Activated T-cell treated with anti-CD3 and anti-CD28 coated beads, Interleukin-2, amount 50 U/mL, for 72 hours (primary cell): ENCODE measurements at places on chromosomes 11 and 22. TPM values are rescaled to one million over a fixed set of nuclear protein-coding genes. Genes with fewer than 3 reads are reported as not detected.

ASPHD2 gene
- total RNA-seq, result 14.6 TPM

OTOG gene
- not detected for total RNA-seq

GPR83 gene
- 0.19 TPM for total RNA-seq

POTEH gene
- total RNA-seq, result not detected

RIMBP3C gene
- not detected for total RNA-seq
